Thymus (tissue), 14 donors: ENCODE measurements at places on chromosomes 3 and 15. TPM values are rescaled to one million over a fixed set of nuclear protein-coding genes. Genes with fewer than 3 reads are reported as not detected.

CYP1A1 gene
- total RNA-seq: 0.09 TPM

- no peak for DNase-seq
- H3K36me3 ChIP-seq: no peaks in the 10 kb centered on the region
- no peaks in the 10 kb centered on the region for H3K27me3 ChIP-seq
Measured at GRCh38 chr15:59632714-59633113, 21.1 kb downstream of the GCNT3 start.

- H3K4me1 ChIP-seq: peaks cover 14% of the 10 kb centered on the region
- no peak overlapping the region for H3K4me3 ChIP-seq
- peak; percentile 41 for DNase-seq
- peak overlapping the region; percentile 75 for H3K27ac ChIP-seq
- H3K36me3 ChIP-seq: peaks cover 12% of the 10 kb centered on the region
Measured at GRCh38 chr3:44439499-44440295, 37.8 kb downstream of the ZNF445 start.

- no peak for DNase-seq
- no peaks in the 10 kb centered on the region for H3K36me3 ChIP-seq
- H3K27ac ChIP-seq: no peak overlapping the region
Measured at GRCh38 chr3:11059090-11059798, 66.7 kb downstream of the SLC6A1 start.

DNA sequence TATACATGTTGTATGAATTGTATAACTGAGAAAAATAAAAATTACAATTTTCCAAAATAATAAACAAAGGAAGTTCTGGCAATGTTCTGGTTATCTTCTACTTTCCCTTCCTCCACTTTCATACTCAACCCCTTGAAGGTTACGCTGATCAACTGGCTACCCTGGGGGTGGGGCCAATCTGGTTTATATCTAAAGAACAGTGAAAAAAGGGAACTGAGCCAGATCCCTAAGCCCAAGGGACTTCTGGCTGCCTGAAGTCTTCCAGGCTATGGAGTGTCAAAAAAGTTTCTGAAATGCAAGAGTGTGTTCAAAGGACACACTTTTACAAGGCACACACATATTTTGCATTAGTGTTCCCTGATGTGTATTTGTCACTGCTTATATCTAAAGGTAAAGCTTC lies 591.9 kb downstream of the ROBO1 start:
- no peaks in the 10 kb centered on the region for H3K27me3 ChIP-seq
- DNase-seq: no peak
- no peak overlapping the region for H3K4me3 ChIP-seq
- H3K4me1 ChIP-seq: no peaks in the 10 kb centered on the region
- no peak overlapping the region for H3K27ac ChIP-seq

- DNase-seq: no peak
- H3K27me3 ChIP-seq: no peaks in the 10 kb centered on the region
- H3K4me3 ChIP-seq: no peak overlapping the region
Measured at GRCh38 chr3:32147509-32147908, 41.1 kb downstream of the GPD1L start.

GRCh38 chr3:146166415-146166821 lies 5.4 kb upstream of the PLOD2 start:
- H3K36me3 ChIP-seq: no peaks in the 10 kb centered on the region
- no peak overlapping the region for H3K4me3 ChIP-seq
- H3K4me1 ChIP-seq: peaks cover 3% of the 10 kb centered on the region
- DNase-seq: no peak
- peaks cover 13% of the 10 kb centered on the region for H3K27me3 ChIP-seq
